ENCODE measurements at places on chromosomes 4 and X.

GRCh38 chr4:104465201-104465600, 29.5 kb downstream of the CXXC4 start:
- DNase-seq = no peak

- no peak for DNase-seq
Observed at GRCh38 chr4:4694296-4694772, 152.5 kb upstream of the STX18 start.

DNA sequence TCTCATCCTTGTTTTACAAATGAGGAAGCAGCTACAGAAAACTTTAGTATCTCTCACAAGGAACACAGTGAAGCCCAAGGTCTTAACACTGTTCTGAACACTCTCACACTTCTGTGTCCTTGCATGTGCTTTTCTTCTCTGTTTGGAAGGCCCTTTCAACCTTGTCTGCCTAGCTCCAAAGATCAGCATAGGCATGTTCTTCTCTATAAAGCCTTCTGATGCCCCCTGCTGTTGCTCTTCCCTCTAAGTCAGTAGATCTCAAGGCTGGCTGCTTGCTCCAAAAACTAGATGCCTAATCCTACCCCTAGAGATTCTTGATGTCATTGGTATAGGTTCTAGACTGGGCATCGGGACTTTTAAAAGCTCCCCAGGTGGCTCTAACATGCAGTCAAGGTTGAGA, 5.9 kb downstream of the APOO start:
- no peak for DNase-seq

GRCh38 chrX:23959781-23960180, 52.0 kb downstream of the CXorf58 start:
- no peak for DNase-seq

GRCh38 chr4:124061413-124061812, 651.1 kb downstream of the ANKRD50 start:
- DNase-seq = no peak

Measured in NCI-H187 (cell line).